ENCODE measurements at places on chromosomes 3 and 15.
A peak's percentile ranks its signal among the peaks of the same experiment; 100 is the strongest.

DNA sequence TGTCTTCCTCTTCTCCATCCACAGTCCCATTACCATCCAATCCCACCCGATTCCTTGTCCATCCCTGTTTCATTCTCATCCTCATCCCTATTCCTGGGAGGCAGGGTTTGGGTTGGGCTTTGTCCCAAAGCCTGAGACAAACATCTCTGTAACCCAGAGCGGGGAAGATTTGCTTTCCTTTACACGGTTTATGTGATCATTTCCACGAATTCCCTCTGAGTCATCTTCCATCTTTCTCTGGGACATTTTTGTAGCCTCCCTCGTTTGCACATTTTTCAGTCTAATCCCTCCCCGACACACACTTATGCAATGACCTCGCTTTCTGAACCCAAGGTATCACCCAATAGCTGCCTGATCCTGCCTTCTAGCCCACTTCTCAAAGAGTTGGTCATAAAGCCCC lies 22.8 kb downstream of the DUOX2 start:
- DNase-seq = peak; percentile 26

DNA sequence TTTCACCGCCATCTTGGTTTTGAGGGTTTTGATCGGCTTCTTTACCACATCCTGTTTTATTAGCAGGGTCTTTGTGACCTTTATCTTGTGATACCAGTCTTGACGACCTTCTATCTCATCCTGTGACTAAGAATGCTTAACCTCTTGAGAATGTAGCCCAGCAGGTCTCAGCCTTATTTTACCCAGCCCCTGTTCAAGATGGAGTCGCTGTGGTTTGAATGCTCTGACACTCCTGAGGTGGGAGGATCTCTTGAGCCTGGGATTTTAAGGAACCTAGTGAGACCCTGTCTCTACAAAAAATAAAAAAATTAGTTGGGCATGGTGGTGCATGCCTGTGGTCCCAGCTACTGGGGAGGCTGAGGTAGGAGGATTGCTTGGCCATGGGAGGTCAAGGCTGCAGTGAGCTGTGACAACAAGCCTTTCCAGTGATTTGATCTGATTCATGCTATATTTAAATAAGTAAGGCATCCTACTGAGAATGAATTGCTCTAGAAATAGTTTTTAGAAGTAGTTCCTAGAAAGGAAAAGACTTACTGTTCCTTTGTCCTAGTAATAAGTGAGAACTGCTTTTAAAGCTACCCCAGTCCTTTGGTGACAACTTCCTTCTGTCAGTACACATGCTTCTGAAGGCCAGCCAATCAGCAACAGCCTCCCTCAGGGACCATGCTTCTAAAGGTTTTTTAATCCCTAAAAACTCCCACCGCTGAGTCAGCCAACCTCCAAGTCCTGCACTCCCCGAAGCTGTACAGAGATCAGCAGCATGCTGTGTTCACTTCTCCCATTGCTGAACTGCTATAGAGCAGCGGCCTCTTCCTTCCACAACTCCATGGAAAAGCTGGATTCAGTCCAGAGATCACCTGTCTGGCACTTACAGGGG lies 9.1 kb upstream of the CEMIP start:
- peak; percentile 45 for DNase-seq

GRCh38 chr3:157330206-157330605 lies 106.4 kb upstream of the PTX3 start:
- no peak for DNase-seq

- DNase-seq = no peak
Observed at GRCh38 chr3:143352850-143353550, 233.4 kb downstream of the CHST2 start.

DNA sequence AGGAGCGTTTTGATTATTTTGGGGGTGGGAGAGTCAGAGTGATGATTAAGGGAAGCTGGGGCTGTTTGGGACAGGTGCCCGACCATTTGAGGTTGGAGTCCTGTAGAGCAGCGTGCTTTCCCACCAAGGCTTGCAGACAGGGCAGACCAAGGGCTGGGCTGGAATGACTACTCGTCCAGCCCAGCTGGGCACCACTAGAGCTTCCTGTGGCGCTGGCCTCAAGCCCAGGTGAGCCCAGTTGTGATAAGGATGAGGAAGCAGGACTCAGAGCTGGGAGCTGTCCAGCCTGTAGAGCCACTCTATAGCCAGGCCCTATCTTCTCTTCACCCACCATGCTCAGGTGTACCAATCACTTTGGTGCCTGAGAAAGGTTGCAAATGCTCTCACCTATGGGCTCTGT lies 75.8 kb upstream of the ACAN start:
- DNase-seq = no peak

DNA sequence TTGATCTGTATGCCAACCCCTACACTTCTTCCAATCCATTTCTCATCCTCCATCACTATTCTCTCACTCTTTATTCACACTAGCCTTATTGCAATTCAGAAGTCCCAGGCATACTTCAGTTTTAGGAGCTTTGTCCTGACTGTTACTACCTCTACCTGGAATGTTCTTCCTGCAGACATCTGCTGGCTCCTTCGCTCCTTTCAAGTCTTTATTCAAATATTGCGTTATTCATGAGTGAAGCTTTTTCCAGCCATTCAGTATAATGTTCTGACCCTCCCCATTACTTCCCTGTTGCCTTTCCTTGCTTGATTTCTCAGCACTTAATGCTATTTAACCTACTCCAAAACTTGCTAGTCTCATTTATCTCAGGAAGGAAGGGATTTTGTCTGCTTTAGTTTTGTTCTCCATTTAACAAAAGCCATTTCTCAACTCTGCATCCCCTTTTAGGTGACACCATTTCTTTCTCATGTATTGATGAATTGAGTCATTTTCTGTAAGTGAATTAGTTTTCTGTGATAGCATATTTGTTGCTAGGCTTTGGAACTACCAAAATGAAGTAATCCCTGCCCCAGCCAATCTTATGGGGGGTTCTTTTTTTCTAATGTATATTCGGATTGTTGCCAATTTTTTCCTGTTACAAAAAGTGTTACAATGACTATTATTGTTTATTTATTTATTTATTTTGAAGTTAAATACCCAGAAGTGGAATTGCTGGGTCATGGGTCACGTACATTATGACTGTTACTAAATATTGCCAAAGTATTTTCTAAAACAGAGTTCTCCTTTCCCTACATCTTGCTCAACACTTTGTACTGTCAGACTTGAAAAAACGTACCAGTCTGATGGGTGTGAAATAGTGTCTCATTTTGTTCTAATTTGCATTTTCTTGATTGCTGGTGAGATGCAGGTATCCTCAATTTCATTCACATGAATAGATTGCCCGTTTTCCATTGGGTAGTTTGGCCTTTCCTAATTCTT lies 9.4 kb downstream of the ATP11B start:
- DNase-seq = peak; percentile 21

GRCh38 chr15:96262549-96263489 lies 67.7 kb upstream of the NR2F2 start:
- no peak for DNase-seq

DNA sequence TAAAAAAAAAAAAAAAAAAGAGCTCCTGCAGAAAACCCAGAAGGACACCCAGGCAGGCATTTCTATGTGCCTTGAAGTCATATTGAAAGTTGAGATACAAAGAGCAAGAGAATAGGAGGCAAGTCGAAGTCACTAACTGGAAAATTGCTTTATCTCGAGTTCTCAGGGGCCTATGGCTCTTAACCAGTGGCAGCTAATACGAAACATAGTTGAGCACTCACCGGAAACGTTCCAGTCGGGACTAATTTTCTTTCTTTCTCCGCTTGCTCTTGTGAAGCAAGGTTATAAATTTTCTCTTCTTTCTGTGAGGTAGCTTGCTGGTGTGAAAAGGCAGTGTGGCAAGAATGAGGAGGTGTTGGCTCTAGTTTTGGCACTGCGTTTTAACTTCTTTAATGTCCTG lies 181.5 kb downstream of the ADAMTS9 start:
- no peak for DNase-seq

GRCh38 chr3:171404376-171404967 lies 55.7 kb downstream of the TNIK start:
- DNase-seq = no peak

DNA sequence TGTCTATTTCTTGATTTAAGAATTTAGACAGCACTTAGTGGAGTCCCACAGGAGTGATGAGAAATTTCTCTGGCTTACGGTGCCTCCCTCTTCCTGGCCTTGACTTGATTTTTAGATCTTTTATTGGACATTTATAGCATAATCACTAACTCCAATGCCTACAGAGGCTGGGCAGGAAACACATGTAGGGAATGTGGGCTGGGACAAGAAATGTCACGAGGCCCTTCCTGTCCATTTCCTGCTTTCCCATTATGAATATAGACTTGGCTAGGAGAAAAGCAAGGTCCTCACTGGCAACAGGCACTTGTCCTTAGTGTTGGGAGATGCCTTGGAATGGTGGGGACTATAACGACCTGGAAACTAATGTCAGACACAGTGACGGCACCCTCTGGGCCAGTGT lies 100.3 kb downstream of the MYLK start:
- DNase-seq = no peak

DNA sequence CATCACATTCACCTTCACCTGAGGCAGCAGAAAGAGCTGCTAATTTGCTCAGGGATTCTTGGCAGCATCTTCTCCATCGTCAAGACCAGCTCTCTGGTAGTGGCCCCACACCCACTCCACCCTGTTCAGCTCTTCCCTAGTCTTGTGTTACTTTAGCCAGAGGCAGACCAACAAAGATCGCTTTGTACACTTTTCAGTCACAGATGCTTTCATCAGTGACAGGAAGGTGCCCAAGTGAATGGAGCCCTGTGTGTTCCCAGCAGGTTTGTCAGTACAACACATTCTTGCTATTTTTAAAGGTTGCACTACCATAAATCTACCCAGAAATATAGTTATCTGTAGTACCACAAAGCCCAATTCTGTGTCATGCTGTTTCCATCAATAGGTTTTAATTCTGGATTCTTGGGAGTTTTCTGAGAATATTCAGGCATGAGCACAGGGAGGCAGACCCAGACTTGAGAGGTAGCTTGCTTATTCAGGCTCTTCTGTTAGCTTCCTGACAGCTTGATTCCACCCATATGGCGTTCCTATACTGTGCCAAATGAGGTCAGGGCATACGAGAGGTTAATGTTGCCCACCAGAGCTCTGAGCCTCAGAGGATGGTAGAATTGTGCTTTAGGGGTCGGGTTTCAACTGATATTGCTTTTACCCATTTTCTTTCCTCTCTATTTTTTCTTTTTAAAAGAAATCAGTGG lies 109.8 kb upstream of the MANF start:
- no peak for DNase-seq

GRCh38 chr3:141411251-141411771 lies 43.0 kb downstream of the ZBTB38 start:
- DNase-seq = peak; percentile 78

GRCh38 chr15:96332637-96333121 lies 2.2 kb downstream of the NR2F2 start:
- DNase-seq = peak; percentile 31

DNA sequence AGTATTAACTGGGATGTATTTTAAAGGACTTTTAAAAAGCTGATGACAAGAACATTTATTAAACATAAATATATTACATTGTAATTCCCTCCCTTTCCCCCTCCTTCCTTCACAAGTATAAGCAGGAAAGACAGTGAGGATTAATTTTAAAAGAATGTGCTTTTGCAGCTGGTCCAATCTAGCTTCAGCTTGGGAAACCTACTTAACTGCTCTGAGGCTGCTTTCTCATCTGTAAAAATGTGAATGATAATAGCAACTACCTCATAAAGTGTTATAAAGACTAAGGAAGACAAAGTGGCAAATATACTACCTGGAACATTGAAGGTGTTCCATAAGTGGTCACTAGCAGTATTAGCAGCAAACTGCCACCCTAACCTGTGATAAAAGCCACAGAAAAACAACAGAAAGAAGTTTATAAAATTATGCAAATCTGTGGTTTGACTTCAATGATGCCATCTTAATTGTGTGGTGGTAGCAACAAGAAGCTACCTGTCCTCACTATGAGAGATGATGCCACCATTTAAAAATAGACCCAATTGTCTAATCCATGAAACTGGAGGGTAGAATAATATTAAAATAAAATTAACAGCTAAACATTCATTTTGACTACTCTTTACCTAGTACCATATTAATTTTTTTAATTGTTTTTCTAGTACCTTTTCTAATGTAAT lies 20.0 kb downstream of the DHX36 start:
- DNase-seq = peak; percentile 26

GRCh38 chr3:125767641-125768040 lies 172.3 kb upstream of the OSBPL11 start:
- no peak for DNase-seq

DNA sequence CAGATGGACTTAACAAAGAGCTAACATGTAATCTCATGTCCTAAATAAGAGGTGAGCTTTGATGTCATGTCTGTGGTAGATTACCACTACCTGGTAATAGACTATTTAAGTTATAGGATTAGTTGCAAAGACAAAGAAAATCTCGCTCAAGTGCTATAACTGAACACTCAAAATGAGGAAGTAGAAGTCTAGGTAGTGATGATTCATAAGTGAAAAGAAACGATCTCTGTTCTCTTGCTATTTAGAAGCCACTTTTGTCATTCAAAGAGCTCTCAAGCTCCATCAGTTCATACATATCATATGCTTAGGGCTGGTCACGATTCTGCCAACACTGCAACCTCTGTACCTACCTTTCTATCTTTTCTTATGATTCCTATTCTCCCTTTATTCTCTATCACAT lies 110.9 kb downstream of the EDEM1 start:
- DNase-seq = no peak

GRCh38 chr15:90004671-90005070 lies 3.5 kb downstream of the ZNF710 start:
- DNase-seq = peak; percentile 99

DNA sequence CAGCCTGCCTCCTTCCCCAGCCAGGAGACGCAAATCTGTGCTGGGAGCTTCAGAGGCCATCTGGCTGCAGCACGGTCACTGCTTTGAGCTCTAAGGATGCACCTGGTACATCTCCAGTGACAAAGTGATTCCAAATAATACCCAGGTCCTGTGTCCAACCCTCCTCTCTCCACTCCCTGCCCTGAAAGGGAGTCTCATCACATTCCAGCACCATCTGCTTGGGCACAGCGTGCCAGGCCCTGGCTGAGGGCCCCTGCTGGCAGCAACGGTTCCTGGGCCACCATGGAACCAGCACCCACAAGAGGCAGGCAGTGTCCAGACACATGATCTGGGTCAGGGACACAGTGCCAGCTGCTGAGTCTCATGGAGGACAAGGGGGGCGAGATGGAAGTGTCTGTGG lies 81.3 kb downstream of the MTHFS start:
- DNase-seq = no peak

DNA sequence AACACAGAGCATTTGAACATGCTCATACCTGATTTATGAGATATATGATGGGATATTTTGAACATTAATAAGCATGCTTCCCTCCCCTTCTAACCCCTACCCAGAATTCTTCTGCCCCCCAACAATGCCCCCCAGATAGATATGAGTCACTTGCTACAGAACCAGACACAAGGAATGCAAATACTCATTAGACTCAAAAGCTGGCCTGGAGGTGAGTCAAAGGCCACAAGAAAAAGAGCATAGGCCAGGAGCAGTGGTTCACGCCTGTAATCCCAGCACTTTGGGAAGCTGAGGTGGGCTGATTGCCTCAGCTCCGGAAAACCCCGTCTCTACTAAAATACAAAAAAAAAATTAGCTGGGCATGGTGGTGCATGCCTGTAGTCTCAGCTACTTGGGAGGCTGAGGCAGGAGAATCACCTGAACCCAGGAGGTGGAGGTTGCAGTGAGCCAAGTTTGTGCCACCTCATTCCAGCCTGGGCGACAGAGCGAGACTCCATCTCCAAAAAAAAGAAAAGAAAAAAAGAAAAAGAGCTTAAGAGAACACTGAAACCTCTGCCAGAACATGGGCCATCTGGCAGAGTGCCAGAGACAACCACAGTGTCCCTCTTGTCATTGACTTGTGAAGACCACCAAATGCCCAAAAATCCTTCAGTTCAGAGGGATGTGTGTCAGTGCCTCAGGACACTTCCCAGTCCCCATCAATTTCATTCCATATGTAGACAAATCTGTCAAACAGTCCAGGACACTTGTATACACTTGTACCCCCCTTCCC lies 3.9 kb upstream of the SH3GL3 start:
- DNase-seq = no peak

All from fibroblast of mammary gland (primary cell).